ENCODE measurements at places on chromosomes 1 and 21.

- DNase-seq: no peak
Observed at GRCh38 chr1:97529600-97529999, 391.2 kb downstream of the DPYD start.

GRCh38 chr1:182032251-182032650, 29.3 kb downstream of the ZNF648 start:
- DNase-seq: no peak

DNA sequence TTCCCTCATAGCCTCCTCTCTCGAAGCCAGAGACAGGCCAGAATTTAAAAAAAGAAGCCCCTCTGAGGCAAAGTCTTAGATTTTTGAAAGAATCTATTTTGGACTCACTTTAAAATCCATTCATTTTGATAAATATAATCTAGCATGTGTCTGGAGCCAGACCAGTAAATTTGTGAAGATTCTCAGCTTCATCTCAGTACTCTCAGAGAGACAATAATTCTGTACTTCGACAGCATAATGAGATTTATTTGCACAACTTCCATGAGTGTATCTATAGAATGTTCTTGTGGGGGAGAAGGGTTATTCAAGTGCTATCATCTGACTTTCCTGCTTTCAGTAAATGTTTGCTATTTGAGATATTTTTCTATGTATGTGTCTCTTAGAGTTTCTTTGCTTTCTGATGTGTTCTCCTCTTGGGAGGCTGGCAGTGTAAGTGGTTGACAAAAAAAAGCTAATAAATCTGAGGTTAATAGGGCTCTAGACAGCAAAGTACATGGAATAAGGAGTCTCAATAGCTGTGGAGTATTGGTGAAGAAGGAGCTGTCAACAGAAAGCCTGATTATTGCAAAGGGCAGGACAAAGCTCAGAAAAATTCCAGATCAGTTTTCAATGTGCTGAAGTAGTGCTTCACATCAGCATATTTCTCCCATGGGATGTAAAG, 223.0 kb downstream of the PTBP2 start:
- DNase-seq: no peak

DNA sequence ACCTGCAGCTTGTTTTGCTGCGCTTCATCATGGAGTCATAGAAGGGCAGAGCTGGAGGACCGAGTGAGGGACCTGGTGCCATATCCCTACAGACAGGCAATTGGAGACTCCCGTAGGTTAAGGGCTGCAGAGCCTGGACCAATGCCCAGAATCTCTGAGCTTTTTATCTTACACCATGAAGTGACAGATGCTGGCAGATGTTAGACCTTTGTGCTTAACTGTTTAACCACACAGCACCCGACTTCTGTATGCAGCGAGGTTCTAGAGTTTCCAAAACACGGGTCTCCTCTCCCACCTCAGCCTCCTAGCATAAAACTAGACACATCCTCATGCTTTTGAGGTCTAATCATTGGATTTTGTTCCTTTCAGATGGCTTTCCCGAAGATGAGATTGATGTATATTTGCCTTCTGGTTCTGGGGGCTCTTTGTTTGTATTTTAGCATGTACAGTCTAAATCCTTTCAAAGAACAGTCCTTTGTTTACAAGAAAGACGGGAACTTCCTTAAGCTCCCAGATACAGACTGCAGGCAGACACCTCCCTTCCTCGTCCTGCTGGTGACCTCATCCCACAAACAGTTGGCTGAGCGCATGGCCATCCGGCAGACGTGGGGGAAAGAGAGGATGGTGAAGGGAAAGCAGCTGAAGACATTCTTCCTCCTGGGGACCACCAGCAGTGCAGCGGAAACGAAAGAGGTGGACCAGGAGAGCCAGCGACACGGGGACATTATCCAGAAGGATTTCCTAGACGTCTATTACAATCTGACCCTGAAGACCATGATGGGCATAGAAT, 47.6 kb downstream of the B3GALT5 start:
- DNase-seq: no peak

GRCh38 chr1:116256875-116257274, 116.2 kb upstream of the ATP1A1 start:
- DNase-seq: no peak

DNA sequence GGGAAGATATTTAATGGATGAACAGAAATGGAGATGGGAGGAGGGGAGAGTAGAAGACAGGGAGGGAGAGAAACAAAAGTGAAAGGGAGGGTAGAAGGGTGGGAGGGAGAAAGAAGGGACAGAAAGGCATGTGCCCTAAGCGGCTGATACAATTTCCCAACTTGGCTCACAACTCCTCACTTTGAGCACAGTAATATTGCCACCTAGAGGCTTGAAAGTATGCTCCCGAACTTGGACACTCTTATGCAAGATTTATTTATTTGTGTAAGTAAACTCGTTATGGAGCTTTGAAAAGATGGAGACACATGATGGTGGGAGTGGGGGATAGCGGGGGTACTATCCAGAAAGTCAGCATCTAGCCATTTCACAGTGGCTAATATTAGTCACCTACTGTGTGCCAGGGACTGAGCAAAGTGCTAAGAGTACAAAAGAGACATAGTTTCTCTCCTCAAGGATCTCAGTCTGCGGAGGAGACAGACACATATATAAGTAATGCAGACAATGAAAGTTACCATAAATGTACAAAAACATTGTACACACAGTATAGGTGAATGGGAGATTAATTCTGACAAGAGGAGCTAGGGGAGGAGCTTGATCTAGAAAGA, 189.7 kb downstream of the SEC16B start:
- DNase-seq: no peak

DNA sequence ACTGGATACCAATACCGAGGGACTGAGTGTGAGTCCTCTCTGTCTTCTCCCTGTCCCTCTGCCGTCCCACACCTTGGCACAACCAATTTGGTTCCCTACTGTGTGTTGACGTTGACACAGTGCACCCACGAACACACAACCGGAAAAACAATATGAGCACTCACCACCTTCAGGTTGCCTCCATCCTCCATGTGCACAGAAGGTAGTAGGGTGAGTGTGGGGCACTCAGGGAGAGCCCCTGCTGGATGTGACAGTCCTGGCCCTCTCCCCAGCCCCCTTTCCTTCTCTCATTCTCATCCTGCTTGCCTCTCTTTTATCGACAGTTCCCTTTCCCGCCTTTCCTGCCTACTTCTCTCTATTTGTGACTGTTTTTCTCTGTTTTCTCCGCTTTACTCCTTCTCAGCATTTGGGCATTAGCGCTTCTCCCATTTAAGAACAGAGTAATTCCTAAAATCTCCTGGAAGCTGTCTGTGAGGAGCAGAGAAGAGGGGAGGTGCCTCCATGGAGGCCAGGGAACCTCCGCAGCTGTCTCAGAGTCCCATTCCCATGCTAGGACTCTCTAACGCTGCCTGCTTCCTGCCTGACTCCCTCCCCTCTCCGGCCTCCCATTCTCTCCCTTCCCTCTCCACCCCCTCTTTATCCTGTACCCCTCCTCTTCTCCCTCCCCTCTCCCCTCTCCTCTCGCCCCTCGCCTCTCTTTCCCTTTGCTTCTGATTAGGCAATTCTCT, 16.4 kb downstream of the CADM3 start:
- no peak for DNase-seq

Data from caudate nucleus (tissue), 63 donors.